Choroid plexus epithelial cell (primary cell): ENCODE measurements at places on chromosomes 1 and 21.
A peak's percentile ranks its signal among the peaks of the same experiment; 100 is the strongest.

DNA sequence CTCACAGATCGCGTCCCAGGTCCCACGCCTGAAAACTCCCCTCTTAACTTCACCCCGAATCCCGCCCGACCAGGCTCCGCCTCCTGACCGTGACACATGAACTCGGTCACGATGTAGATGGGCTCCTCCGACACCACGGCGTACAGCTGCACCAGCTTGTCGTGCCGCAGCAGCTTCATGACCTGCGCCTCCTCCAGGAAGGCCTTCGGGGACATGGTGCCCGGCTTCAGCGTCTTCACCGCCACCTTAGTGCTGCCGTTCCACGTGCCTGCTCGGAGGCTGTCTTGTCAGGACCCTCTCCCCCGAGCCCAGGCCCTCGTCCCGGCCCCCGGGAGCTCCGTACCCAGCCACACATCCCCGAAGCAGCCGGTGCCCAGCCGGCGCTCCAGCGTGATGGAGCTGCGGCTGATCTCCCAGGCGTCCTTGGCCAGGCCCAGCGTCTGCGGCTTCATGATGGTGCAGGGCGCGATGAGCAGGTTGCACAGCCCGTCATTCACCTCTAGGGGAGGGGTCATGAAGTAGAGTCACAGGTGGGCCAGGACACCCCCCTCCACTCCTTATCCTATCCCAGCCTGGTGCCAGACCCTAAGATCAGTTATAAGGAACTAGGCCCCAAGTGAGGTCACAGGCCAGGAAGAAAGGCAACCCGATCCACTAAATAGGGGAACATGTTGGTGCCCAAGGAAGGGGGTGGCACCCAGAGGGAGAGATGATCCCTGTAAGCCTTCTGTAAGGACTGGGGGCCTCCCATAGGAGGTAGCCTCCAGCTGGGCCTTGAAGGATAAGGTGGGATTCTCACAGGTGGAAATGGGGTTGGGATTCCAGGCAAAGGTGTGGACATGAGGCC lies 11.6 kb upstream of the AHDC1 start:
- DNase-seq = no peak

- DNase-seq = peak; percentile 77
Observed at GRCh38 chr1:155989242-155990004, 11.1 kb upstream of the ARHGEF2 start.

DNA sequence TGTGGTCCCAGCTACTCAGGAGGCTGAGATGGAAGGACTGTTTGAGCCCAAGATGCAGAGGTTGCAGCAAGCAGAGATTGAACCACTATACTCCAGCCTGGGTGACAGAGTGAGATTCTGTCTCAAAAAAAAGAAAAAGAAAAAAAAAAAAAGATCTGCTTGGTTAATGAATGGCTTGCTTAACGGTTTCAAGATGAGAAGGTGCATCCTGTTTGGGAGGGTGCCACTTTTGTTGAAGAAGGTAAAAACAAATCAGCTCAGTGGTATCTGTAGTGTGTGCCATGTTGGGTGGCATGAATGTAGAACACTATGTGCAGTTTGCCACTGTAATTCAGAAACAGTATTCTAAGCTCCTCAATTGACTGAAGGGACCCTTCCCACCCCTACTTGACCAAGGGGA lies 94.9 kb upstream of the ETV3 start:
- no peak for DNase-seq

DNA sequence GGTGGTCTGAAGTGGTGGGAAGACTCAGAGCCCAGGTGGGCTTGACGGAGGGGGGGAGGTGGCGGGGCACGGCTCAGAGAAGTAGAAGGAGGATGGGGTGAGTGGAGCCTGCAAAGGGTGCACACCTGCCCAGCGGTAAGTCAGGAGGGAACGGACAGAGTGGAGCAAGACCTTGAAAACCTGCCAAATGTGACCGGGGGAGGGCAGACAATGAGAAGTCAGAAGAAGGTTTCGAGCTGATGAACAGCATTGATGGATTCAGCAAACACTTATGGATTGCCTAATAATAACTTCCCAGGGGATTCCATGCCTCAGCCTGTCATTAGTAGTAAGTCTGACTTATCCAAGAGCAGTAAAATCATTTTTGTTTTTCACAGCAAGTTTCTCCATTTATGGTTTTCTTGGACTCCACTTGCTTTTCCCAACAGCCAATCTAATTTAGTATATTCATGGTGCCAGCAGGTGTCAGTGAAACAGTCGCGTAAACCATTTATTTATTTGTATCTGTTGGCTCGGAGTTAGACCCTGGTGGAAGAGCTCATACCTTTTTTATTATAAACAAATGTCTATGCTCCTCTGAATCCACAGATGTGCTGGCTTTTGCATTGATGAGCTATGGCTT lies 279.1 kb downstream of the PCP4 start:
- DNase-seq = no peak

GRCh38 chr1:45617618-45618017 lies 6.2 kb downstream of the CCDC17 start:
- DNase-seq = peak; percentile 19

GRCh38 chr1:182625719-182626504 lies 21.7 kb upstream of the RGS16 start:
- peak; percentile 45 for DNase-seq

DNA sequence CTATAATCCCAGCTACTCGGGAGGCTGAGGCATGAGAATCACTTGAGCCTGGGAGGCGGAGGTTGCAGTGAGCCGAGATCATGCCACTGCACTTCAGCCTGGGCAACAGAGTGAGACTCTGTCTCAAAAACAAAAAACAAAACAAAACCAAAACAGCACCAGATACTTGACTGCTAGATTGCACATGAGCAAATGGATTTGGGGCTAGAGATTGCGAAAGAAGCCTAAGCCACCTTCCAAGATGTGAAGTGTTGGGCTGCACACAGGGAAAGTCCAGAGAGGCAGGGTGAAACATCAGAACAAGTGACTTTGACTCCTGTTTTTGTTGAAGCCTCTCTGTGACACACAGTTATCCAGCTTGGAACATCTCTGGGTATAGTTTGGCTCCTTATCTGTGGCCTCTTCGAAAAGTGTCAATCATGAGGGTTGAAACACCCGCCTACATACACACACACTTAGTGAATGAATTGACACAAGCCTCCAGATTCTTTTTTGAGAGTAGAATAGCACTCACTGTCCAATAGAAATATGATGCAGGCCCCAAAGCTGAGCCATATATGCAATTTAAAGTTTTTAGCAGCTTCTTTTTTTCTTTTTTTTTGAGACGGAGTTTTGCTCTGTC lies 34.2 kb upstream of the GPR137B start:
- DNase-seq = no peak

GRCh38 chr1:60978421-60979357 lies 103.7 kb upstream of the NFIA start:
- DNase-seq = peak; percentile 71

DNA sequence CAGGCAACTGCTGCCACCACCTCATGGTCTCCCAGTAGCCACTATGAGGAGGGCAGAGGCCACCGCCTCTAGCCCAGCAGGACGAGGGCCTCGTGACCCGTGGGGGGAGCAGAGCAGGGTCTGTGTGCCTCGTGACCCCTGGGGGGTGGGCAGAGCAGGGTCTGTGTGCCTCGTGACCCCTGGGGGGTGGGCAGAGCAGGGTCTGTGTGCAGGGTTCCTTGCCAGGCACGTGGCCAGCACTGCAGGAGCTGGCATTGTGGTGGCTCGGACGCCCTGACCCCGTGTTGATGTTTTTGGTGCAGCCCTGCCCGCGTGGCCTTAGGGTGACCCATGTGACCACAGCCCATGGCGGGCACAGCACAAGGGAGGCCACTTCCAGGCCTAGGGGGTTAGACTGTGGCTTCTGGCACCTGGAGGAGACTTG lies 52.8 kb downstream of the SLX9 start:
- DNase-seq = no peak

DNA sequence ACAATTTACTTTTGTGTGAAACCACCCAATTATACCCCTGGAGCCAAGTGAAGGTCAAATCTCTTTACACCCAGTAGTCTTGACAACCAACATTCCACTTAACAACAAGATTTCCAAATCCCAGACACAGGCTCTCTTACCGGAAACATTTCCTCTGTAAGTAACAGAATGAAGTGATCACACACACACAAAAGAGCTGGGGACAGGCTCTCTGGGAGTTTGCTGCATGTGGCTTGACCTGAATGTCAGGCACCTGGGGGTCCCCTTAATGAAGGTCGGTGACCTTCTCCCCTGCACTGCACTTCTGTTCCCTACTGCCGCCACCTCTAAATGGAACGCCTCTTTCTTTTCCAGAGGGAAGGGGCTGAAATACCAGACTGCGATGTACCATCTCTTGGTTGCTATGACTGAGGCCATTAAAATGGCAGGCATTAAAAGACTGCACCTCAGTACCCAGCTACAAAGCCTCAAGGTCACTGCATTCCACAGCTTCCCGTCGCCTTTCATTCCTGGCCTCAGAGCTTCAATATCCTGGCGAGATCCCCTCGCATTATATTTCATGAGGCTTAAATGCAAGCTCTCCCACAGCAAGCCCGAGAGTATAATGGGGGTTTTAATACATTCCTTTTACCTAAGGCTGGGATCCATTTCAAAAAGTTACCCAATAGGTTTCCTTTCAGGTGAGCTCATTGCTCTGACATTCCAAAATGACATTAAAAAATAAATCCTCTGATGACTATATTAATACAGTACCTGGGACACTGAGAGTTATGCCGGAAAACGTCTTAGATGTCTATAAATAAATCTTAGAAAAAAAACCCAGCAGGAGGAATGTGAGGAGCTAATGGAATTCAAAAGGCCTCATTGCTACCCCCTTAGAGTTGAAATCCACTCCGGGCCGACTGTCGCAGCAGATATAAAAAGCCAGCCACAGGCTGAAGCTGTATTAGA lies 90.9 kb upstream of the DIRAS3 start:
- DNase-seq = peak; percentile 92

- DNase-seq = no peak
Observed at GRCh38 chr1:226578946-226579578, 30.5 kb downstream of the STUM start.

- peak; percentile 83 for DNase-seq
Observed at GRCh38 chr1:58764294-58764978, 19.4 kb downstream of the JUN start.

- DNase-seq = peak; percentile 39
Observed at GRCh38 chr1:51284487-51284954, 45.8 kb downstream of the TTC39A start.

DNA sequence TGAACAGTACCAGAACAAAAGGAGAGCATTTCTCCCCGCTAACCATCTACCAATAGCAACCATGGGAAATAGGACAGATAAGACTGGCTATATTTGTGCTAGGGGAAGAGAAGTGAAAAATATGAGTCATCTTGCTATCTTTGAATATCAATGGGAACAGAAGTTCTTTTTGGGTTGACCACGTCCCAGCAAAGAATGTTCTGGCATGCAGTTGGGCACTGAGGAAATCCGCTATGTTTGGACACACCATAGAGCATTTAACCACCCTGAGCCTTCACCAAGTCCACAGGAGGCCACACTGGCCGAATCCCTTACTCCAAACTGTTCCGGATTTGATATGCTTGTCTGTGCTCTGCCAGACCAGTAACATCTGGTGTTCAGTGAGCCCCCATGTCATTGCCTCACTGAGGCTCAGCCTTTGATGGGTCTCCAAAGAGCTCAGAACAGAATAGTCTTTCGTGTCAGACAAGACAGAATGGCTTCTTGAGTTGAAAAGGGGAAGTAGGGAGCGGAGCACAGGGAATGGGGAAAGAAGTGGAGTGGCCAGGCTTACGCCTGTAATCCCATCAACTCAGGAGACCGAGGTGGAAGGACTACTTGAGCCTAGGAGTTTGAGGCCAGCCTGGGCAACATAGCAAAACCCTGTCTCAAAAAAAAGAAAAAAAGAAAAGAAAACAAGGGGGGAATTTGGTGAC lies 81.4 kb downstream of the SMYD2 start:
- peak; percentile 65 for DNase-seq

DNA sequence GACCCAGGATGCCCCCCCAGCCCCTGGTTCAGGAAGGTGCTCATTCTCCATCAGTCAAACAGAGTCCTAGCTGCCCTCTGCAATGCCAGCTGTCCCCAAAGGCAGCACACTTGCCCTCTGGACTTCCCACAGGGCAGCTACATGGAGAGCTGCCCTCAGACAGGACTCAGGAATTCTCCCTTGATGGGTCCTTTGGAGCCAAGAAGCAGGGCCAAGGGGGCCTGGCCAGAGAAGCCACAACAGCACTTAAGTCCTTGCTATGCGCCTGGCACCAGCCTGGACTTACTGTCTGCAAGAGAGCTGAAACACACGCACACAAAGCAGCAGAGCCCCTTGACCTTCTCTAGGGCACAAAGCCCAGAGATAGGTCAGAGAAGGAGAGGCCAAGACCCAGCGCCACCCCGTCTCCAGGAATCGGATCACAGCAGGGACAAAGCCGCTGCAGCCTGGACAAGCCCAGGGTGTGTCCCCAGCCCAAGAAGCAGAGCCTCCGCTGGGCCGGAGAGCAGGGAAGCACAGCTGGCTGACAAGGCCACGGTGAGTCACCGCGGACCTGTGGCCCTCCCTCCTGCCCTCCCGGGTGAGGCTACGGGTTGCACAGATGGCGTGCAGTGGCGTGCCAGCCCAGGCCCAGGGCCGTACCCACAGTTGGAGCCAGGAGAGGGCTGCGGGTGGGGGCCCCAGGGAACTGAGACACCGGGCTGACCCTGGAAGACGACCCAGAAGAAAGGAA lies 1.7 kb downstream of the WNT9A start:
- DNase-seq = peak; percentile 44

GRCh38 chr1:45622524-45623394 lies 1.1 kb downstream of the CCDC17 start:
- DNase-seq = peak; percentile 14

- DNase-seq = no peak
Observed at GRCh38 chr1:29415861-29416260, 179.5 kb downstream of the PTPRU start.

GRCh38 chr1:119714583-119714982 lies 2.8 kb downstream of the PHGDH start:
- no peak for DNase-seq

DNA sequence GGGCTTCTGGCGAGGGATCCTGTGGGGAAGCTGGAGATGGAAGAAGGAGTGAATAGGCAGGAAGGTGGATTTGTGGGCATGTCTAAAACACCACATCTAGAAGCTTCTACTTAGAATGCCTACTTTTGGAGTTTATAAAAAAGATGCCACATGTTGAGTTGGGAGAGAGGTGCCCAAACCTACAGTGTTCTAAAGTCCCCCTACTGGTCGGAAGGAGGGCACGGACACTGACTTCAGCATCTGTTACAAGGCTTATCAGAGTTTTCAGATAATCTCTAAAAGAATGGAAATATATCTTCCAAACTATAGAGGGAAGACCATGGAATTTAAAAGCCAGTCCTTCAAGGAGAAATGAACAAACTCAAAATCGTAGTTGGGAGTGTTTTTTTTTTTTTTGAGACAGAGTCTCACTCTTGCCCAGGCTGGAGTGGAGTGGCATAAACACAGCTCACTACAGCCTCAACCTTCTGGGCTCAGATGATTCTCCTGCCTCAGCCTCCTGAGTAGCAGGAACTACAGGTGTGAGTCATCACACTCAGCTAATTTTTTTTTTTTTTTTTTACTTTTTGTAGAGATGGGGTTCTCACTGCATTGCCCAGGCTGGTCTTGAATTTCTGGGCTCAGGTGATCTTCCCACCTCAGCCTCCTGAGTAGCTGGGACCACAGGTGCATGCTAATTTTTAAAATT lies 14.8 kb downstream of the IBA57 start:
- peak; percentile 10 for DNase-seq

- DNase-seq = no peak
Observed at GRCh38 chr1:247531937-247532336, 4.3 kb downstream of the OR2C3 start.

GRCh38 chr21:19141511-19141910 lies 737.9 kb upstream of the TMPRSS15 start:
- DNase-seq = no peak
